ENCODE measurements at places on chromosomes 6 and 20. TPM values are rescaled to one million over a fixed set of nuclear protein-coding genes. Genes with fewer than 3 reads are reported as not detected.

The TMEM244 gene
- polyA plus RNA-seq: not detected

The KCNS1 gene
- polyA plus RNA-seq: 1.2 TPM

The POM121L2 gene
- polyA plus RNA-seq: not detected

The TMEM74B gene
- 58.5 TPM for polyA plus RNA-seq

The GCNT2 gene
- polyA plus RNA-seq: 40.0 TPM

The EYA4 gene
- 0.21 TPM for polyA plus RNA-seq

The GPR6 gene
- polyA plus RNA-seq: not detected

The PPIL6 gene
- polyA plus RNA-seq: 3.8 TPM

GRCh38 chr6:2558861-2559801 lies 191.6 kb downstream of the MYLK4 start:
- H3K27me3 ChIP-seq: no peaks in the 10 kb centered on the region
- DNase-seq: no peak
- no peaks in the 10 kb centered on the region for H3K36me3 ChIP-seq
- H3K4me3 ChIP-seq: no peak overlapping the region
- H3K27ac ChIP-seq: no peak overlapping the region

GRCh38 chr6:144149558-144149893 lies 791 bp upstream of the STX11 start:
- no peak for DNase-seq
- no peak overlapping the region for H3K27ac ChIP-seq
- H3K27me3 ChIP-seq: peaks cover 49% of the 10 kb centered on the region
- H3K4me3 ChIP-seq: peak overlapping the region; percentile 53
- no peaks in the 10 kb centered on the region for H3K36me3 ChIP-seq

DNA sequence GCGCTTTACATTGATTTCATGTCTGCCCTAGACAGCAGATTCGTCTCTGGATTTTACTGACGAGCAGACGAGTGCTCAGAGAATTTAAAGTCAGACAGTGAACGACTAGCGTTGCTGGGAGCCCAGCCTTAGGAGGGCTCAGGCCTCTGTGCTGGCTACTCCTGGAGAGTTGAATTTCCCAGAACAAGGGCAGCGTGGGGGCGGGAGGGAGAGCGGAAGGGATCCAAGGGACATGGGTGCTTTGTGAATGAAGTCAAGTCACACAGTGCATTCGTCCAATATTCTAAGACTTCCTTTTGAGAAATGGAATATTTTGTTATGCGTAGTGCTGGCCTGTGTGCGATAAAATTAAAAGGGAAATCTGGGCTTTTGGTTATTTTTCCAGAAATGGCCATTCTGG lies 126.5 kb downstream of the MYLK4 start:
- H3K4me3 ChIP-seq: no peak overlapping the region
- no peak overlapping the region for H3K27ac ChIP-seq
- H3K4me1 ChIP-seq: no peaks in the 10 kb centered on the region
- no peaks in the 10 kb centered on the region for H3K36me3 ChIP-seq
- peaks cover 4% of the 10 kb centered on the region for H3K27me3 ChIP-seq
- no peak for DNase-seq

DNA sequence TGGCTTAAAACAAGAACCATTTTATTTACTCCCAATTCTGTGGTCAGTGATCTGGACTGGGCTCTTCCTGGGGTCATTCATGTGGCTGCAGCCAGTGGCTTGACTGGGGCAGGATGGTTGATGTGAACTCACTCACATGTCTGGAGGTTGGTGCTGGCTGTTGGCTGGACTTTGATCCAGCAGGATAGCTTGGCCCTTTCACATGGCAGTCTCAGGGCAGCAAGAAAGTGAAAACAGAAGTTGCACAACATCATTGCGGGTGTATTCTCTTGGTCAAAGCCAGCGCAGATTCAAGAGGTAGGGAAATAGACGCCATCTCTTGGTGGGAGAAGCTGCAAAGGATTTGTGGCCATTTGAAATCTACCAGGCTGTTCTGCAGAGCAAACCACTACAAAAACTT lies 77.2 kb downstream of the MDGA1 start:
- H3K27ac ChIP-seq: no peak overlapping the region
- H3K36me3 ChIP-seq: no peaks in the 10 kb centered on the region
- H3K4me3 ChIP-seq: no peak overlapping the region

DNA sequence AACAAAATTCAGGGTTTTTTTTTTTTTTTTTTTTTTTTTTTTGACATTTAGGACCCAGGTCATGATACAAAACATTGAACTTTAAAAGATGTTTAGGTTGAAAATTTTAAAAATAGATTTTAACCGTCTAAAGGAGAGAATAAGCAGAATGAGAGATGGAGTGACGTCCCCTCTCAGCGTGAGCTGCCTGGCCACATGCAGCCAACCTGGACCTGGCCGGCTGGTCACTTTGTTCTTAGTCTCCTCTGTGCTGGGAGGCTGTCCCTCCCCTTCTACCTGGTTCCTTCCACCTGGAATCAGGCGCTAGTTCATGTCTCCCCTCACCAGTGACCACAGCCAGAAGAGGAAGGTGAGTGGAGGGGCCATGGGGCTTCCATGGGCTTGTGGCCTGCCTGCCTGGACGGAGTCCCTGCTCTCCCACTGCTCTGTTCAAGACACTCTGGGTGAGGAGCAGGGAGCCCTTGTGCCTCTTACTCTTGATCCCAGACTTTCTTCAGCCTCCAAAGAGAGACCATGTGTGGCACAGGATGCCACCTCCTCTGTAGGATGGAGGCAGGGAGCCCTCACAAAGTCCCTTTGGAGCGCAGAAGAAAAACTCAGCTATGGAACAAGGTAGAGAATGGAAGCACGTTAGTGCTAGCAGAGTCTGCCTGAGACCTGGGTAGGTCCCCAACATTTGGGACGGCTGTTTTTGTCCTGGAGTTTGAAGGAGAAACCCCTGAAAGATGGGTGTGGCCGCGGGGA lies 31.7 kb downstream of the IRF4 start:
- no peaks in the 10 kb centered on the region for H3K36me3 ChIP-seq
- no peak overlapping the region for H3K4me3 ChIP-seq
- no peaks in the 10 kb centered on the region for H3K27me3 ChIP-seq
- H3K27ac ChIP-seq: no peak overlapping the region
- no peak for DNase-seq

DNA sequence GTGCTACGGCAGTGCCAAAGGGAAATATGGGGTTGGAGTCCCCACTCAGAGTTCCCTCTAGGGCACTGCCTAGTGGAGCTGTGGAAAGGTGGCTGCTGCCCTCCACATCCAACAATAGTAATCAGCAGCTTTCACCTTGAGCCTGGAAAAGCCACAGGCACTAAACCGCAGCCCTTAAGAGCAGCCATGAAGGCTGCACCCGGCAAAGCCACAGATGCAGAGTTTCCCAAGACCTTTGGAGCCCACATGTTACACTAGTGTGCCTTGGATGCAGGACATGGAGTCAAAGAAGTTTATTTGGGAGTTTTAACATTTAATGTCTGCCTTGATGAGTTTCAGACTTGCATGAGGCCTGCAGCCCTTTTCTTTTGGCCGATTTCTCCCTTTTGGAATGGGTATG lies 91.4 kb upstream of the HSF2 start:
- H3K27me3 ChIP-seq: no peaks in the 10 kb centered on the region
- H3K4me1 ChIP-seq: no peaks in the 10 kb centered on the region
- DNase-seq: no peak
- no peaks in the 10 kb centered on the region for H3K36me3 ChIP-seq
- no peak overlapping the region for H3K27ac ChIP-seq
- no peak overlapping the region for H3K4me3 ChIP-seq

- DNase-seq: peak; percentile 39
- H3K27me3 ChIP-seq: peaks cover 86% of the 10 kb centered on the region
- H3K36me3 ChIP-seq: no peaks in the 10 kb centered on the region
- H3K4me3 ChIP-seq: peak within 1 kb of the TSS; percentile 45
Measured at GRCh38 chr20:22584522-22584921, at the start of gene FOXA2. Gene FOXA2, minus strand, starts transcription at chr20:22584572. Its CDS starts 294 bp downstream, at chr20:22584278.

- peak overlapping the region; percentile 6 for H3K27ac ChIP-seq
- no peak for DNase-seq
- H3K4me3 ChIP-seq: peak overlapping the region; percentile 61
- peaks cover 10% of the 10 kb centered on the region for H3K4me1 ChIP-seq
Measured at GRCh38 chr6:26554697-26555504, 16.7 kb downstream of the HMGN4 start.

DNA sequence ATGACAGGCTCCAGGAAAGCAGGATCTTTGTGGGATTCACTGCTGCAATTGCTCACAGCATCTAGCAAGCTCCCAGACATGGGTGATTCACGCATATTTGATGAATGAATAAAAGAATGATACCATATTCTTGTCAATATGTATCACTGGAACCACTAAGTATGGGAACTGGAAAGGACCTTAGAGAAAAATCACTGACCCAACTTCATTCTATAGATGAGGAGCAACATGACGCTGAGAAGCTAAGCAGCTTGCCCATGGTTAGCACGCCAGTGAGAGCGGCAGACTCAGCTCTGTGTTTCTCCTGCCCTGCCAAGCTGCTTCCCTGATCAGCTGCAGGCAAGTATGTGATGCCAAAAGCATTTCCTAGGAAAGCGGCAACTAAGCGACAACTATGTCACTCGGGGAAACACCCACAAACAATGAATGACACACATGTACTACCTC lies 66.8 kb downstream of the PPP1R3G start:
- DNase-seq: no peak
- H3K4me3 ChIP-seq: no peak overlapping the region
- no peaks in the 10 kb centered on the region for H3K36me3 ChIP-seq
- H3K27me3 ChIP-seq: no peaks in the 10 kb centered on the region

DNA sequence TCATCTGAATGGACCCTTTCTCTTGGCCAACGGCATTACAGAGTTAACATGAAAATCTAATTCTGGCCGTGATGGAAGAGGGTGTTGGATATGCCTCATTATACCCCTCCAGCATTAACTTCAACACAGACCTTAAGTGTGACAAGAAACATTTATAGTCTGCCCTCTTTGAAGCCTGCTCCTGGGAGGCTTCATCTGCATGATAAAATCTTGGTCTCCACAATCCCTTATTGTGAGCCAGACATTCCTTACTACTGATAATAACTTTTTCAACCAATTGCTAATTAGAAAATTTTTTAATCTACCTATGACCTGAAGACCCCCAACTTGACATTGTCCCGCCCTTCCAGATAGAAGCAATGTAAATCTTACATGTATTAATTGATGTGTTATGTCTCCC lies 9.3 kb upstream of the HBS1L start:
- H3K27me3 ChIP-seq: no peaks in the 10 kb centered on the region
- no peak overlapping the region for H3K4me3 ChIP-seq
- DNase-seq: no peak

DNA sequence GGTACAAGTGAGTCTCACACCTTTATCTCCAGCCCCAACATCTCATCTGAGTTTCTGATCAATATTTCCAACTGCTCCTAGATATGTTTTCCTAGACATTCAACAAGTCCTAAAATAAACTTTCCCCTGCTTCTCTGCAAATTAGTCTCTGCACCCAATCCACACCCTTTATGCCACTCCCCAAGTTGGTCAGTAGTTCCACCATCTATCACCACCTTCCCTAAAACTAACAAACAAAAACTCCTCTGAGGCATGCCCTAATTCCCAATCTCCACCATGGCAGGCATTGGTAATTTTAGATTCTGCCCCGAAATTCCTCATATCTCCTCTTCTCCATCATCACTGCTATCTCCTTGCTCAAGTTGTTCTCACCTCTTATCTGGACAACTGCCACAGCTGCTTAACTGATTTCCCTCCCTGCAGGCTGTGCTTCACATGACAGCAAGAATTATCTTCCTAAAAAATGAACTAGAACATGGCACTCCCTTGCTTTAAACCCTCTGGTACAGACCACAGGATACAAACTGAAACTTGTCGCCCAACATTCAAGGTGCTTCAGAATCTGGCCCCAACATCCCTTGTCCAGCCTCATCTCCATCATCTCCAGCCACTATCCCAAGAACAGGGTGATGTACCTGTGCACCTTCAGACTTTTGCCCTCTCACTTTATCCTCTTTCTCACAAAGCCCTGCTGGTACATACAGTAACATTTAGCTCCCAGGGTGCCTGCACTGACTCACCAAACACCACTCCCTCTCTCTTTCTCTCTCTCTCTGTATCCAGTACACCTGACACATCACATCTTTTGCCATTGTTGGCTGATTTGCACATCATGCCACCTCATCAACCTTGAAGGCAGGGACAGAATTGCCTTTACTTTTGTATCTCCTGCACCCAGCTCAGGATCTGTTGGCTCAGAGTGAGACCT lies 55.5 kb downstream of the ZHX3 start:
- DNase-seq: no peak
- H3K27me3 ChIP-seq: no peaks in the 10 kb centered on the region
- H3K27ac ChIP-seq: no peak overlapping the region
- no peak overlapping the region for H3K4me3 ChIP-seq

- peaks cover 12% of the 10 kb centered on the region for H3K27me3 ChIP-seq
- no peaks in the 10 kb centered on the region for H3K36me3 ChIP-seq
- no peak overlapping the region for H3K27ac ChIP-seq
- H3K4me3 ChIP-seq: no peak overlapping the region
Measured at GRCh38 chr20:46808565-46808964, 86.1 kb upstream of the EYA2 start.

DNA sequence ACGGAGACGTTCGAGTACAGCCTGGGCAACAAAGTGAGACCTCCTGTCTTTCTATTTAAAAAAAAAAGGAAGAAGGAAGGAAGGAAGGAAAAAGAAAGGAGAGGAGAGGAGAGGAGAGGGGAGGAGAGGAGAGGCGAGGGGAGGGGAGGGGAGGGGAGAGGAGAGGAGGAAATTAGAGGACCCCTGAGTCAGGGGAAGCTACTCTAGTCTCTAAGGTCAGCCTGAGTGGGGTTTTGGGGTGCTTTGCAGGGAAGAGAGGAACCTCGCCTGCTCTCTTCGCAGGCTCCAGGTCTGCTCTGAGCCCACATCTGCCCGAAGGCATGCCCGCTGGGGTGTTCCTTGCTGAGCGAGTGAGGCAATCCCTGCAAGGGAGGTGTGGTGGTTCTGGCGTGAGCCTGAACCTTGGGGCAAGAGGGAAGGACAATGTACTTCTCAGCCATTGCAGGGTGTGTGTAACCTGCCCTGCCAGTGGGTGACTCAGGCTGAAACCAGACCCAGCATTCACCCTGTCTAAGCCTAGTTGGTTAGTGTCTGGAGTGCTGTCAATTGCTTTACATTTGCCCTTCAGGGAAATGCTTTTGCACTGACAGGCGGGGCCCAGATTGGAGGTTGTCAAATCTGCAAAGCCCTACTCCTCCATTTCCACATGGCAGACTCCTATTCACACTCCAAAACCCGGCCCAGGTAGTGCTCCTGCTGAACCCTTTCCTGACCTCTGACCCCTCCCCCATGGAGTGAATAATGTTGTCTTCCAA lies 15.3 kb upstream of the MMP9 start:
- H3K27me3 ChIP-seq: peaks cover 11% of the 10 kb centered on the region
- no peak overlapping the region for H3K4me3 ChIP-seq
